ENCODE measurements at places on chromosomes 2 and 18. TPM values are rescaled to one million over a fixed set of nuclear protein-coding genes. Genes with fewer than 3 reads are reported as not detected.

The MYCN gene
- total RNA-seq = not detected

The OSBPL6 gene
- 0.61 TPM for total RNA-seq

The CXCR4 gene
- total RNA-seq = 97.6 TPM

The SUMO1 gene
- total RNA-seq = 100 TPM

The XIRP2 gene
- total RNA-seq = not detected

The ASXL3 gene
- not detected for total RNA-seq

The ACTR2 gene
- 497 TPM for total RNA-seq

The PROM2 gene
- 0.48 TPM for total RNA-seq

The SCYGR4 gene
- total RNA-seq = not detected

The LIMS2 gene
- total RNA-seq = 23.1 TPM

The OSGEPL1 gene
- 6.6 TPM for total RNA-seq

The EPG5 gene
- 21.3 TPM for total RNA-seq
